Stimulated activated CD4-positive, alpha-beta T cell treated with anti-CD3 and anti-CD28 coated beads, Interleukin-15, amount 100 ng/mL, for 48 hours (primary cell): ENCODE measurements at places on chromosomes 5 and 9.

- no peak for DNase-seq
Measured at GRCh38 chr5:61603211-61603908, 271.3 kb downstream of the ZSWIM6 start.

- DNase-seq = no peak
Measured at GRCh38 chr5:150486402-150487198, 21.3 kb upstream of the NDST1 start.

- no peak for DNase-seq
Measured at GRCh38 chr5:1961952-1962595, 79.3 kb upstream of the IRX4 start.

DNA sequence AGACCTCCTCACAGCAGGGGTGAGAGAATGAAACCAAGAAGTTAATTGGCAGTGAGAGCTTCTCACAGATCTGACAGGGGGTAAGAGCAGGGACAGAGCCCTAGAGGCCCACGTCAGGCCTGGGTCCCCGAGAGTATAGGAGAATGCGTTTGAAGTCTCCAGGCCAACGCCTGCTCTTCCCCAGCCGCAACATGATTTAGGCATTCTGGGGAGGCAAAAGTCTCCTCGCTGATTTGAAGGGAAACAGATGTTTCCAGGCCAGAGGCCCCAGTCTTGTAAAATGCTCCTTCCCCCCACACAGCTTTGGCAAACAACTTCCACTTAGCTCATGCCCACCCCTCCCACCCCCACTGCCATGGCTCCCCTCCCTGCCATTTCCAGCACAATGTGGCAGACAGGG lies 239.2 kb upstream of the TRIM32 start:
- no peak for DNase-seq

DNA sequence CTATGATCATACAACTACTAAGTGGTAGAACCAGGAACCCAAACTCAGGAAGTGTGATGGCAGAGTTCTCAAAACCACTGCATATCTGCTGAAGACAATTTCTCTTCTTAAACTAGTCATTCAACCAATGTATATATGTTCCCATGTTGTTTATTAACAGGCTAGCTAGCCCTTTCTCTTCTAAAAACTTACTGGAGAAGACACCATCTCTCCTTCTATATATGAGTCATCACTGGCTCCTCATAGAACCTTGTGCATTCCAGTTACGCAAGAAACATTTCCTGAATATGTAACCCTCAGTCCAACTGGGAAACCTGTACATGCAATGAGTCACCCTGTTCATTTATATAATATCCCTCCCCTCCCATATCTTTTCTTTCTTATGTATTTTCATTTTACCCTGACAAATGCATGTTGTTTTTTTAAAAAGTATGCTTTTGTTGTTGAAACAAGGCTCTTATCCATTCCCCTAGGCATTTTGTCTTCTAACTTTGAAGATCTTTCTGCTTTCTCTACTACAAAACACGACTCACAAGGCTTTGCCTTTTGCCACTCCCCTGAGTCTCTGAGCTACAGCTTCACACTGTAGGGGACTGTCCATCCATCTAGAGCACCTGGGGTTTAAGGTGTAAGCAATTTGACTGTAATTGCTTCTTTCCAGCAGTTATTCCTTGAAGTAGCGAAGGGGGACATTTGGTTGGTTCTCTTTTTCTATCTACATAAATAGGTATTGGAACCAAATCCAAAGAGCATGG lies 119.5 kb downstream of the ANXA1 start:
- no peak for DNase-seq

- no peak for DNase-seq
Measured at GRCh38 chr9:132185073-132186009, 23.5 kb downstream of the NTNG2 start.

DNA sequence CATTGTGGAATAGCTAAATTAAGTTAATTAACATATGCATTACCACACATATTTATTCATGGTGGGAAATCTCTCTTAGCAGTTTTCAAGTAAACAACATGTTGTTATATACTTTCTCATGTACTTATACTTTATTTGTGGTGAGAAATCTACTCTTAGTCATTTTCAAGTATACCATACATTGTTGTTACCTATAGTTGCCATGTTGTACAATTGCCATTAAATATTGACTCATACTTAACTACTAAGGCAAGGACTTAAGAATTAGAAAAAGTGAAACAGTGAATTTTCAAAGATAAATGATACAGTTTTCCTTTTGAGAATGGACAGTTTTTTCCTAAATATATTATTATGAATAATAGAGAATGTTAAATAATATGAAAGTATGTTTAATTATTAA lies 27.7 kb downstream of the UGCG start:
- no peak for DNase-seq

DNA sequence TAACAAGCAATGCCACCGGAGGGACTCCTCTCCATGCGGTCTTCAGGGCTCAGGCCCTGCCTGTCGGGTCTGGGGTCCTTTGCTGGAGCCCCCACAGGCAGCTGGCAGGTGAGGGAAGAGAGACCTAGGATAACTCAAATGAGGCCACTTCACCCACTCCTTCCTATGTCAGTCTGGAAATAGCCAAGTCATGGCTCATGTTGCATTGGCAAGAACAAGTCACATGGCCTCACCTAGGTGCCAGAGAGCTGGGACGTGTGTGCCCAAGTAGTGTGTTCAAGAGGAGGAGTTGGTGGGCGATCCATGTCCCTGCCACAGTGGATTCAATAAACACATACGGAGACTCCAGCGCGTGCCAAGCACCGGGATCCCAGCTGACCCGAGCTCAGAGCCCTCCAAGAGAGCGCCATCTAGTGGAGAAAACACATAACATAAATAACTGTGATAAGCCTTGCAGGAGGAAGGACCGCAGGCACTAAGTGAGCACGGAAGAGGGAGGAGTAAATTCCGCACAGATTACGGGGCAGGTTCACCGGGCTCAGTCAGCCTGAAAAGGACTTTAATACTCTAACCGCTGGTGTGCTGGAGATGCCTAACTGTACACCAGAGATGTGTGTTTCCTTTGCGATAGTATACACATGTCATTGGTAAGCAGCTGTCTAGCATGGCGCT lies 580.8 kb downstream of the CCDC171 start:
- DNase-seq = no peak

GRCh38 chr5:133081703-133082102 lies 29.9 kb downstream of the HSPA4 start:
- DNase-seq = no peak

DNA sequence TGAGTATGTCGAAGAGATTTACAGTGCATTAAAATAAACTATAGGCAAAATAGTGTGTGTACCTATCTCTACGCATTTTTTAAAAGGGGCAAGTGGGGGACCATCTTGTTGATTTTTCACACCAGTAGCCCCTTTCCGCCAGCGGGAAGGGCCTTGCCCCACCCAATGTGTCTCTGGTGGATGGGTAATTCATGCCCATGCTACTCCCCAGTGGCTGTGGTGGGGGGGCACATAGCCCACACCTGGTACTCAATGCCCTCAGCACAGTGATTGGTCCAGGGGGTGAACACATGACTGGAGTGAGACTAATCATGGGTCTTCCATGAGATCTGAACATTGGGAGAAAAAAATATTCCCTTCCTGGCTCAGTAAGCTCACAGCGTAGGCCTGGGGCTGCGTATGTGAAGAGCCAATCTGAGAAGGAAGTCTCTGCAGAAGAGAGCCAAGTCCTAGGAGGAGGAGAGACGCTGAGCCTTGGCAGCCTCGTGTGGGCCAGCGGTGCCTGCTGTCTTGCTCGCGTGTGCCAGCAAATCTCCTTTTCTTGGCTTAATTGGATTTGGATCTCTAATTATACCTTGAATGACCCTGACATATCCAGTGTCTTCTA lies 103.4 kb downstream of the ADAMTS2 start:
- DNase-seq = no peak

GRCh38 chr5:177325868-177326381 lies 14.2 kb upstream of the MXD3 start:
- DNase-seq = no peak

DNA sequence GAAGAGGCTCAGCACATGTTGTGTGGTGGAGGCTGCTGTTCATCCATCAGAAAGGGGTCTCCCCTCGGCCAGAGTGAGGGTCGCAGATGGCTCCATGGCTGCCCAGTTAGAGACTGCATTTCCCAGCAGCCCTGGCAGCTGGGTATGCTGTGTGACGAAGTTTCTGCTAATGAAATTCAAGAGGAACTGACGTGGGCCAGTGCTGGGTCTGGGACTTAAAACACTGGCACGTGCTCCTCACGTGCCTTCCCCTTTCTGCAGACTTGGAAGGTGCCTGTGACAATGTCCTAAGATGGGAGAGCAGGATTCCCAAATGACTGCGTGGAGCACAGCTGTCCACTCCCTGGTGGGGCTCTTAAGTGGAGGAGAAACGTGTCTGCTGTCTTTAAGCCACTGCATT lies 114.5 kb upstream of the RAPGEF1 start:
- DNase-seq = no peak

DNA sequence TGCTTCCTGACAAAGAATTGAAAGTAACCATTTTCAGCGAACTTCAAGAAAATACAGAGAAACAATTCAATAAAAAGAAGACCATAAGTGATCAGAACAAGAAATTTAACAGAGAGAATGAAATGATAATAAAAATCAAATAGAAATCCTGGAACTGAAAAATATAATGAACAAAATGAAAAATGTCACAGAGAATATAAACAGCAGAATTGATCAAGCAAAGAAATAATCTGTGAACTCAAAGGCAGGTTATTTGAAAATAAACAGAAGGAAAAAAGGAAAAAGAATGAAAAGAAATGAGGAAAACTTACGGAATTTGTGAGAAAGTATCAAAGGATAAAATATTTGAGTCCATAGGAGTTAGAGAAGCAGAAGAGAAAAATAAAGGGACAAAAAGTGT lies 114.1 kb downstream of the CSNK1G3 start:
- DNase-seq = no peak

DNA sequence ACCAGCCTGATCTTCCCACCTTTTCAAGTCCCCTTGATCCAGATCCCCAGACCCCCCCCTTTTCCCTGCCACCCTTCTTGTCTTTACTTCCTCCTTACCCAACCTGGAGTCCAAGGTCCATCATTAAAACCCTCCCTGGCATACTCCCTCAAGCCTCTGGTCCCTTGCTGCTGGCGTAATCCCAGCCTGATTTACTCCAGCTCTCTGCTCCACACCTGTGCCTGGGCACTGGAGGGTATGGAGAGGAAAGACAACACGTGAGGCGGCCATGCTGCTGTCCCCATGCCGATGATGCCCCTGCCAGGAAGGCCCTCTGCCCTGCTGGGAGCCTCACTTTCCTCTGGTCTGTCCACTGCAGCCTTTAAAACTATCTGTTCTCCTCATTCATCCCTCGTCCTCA lies 5.1 kb downstream of the B4GALT7 start:
- no peak for DNase-seq

- no peak for DNase-seq
Measured at GRCh38 chr5:76800579-76800978, 18.3 kb upstream of the F2RL1 start.

GRCh38 chr5:14687023-14687665 lies 22.6 kb downstream of the OTULIN start:
- no peak for DNase-seq

GRCh38 chr9:36479101-36479500 lies 79.0 kb upstream of the RNF38 start:
- no peak for DNase-seq

GRCh38 chr5:142364251-142365145 lies 39.7 kb upstream of the SPRY4 start:
- DNase-seq = no peak

DNA sequence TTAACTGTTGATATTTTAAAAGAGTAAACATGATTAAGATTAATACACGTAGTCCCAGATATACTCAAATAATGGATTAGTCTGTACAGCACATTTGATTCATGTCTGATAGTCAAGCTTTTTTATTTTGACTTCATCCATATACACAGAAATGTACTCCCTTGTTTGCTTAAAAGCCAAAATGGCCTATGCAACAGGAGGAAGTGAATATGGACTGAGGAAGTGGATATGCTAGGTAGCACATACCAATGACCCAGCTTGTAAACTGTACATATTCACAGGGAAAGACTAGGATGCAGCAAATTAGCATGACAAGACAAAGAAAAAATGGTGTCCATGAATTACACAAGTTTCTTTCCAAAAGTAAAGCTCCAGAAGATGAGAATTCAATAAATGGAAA lies 109.7 kb downstream of the CAAP1 start:
- no peak for DNase-seq

DNA sequence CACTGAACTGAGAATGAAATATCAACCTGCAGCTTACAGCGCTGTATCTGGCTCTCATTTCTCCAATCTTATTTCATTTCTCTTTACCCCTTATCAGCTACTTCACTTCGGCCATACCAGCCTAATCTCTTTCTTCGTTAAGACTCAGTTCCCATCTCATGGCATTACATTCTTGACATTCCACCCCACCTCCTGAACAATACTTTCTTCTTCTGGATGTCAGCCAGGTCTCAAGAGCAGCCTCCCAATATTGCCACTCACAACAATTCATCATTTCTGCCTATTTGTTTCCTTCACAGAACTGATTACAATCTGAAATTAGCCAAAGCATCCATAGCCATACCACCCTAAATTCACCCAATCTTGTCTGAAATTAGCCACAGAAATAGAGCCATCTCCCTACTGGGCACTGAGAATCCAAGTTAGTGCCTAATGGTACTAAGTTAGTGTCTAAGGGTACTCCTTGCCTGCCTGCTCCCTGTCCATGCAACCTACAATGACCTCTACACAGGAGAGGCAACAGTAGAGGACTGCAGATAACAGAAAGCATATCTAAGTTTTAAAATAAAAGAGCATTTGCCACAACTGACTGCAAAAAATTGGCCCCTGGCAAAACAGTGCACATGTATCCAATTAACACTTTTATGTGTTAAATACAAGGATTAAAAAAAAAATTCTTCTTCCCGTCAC lies 35.2 kb downstream of the SETX start:
- no peak for DNase-seq

- no peak for DNase-seq
Measured at GRCh38 chr5:169222934-169223594, 77.9 kb downstream of the SLIT3 start.

DNA sequence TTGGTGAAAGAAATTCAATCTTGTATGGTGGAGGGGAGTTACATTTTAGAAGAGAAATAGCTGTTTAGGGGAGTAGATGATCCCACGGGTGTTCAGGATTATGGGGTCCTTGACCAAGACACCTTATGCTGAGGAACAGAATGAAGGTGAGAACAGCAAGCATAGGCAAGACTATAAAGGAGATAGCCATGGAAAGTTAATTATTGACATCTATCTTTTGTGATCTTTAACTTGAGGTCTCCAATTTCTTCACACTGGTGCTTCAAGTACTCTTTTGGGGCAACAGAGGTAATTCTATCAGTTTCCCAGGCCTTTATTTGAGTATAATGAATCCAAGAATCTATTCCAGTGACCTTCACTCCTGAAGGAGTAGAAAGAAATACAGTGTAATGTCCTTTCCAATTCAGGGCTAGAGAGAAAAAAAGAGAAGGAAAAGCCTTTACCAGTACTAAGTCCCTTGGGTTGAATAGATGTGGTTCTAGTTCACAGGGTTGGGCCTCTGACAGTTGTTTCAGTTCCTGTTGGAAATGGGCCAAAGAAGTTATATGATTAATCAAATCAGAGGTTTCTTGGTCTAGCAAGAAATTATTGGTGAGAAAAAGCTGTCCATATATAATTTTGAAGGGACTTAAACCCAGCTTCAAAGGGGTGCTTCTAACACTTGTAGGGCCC lies 2104.1 kb upstream of the ACO1 start:
- DNase-seq = no peak

- DNase-seq = no peak
Measured at GRCh38 chr5:107425541-107426031, 245.2 kb downstream of the EFNA5 start.

GRCh38 chr5:101437351-101437750 lies 534.3 kb upstream of the ST8SIA4 start:
- no peak for DNase-seq

GRCh38 chr5:84273517-84273883 lies 111.2 kb downstream of the EDIL3 start:
- DNase-seq = no peak

GRCh38 chr9:129464972-129465833 lies 155.7 kb downstream of the C9orf50 start:
- DNase-seq = no peak
